ENCODE measurements at places on chromosomes 12 and 14.

- no peak for DNase-seq
Observed at GRCh38 chr12:65755596-65755978, 68.7 kb upstream of the HMGA2 start.

DNA sequence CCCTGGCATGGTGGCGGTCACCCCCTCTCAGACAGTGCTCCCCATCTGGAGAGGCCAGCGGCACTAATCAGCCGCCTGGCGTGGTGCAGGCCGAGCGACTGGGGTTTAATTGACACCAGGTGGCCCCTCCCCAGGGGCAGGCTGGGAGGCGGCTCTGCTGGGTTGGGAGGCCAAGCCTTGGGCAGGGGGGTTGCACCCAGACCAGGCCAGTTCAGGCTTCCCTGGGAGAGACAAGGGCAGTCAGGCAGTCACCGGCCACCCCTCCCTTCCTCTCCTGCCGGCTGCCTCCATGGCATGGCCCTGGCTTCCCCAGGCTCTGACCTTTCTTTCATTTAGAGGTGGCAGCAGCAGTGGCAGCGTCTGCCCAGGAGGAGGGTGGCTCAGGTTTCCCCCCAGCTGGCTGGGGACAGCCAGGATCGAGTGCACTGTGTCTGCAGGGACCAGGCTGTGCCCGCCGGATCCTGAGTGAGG, 78.1 kb upstream of the NOS1 start:
- DNase-seq = no peak

DNA sequence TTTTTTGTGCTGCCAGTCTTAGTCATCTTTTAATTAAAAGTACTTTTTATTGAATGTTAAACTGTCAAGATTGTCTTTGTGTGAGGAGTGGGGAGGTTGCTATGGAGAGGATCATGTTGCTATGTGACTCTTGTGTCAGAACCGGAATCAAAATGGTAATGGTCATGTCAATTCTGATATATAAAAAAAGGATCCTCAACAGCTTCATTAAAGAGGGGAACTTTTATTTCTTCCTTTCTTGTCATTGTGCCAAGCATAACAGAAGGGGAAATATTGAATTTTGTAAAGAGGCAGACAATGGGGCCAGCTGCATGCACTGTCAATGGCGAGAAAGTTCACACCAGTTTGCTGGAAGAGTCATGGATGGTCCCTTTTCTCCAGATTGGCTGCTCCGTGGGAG, 564.8 kb downstream of the VRK1 start:
- no peak for DNase-seq

GRCh38 chr12:1157046-1157445, 166.0 kb downstream of the ERC1 start:
- no peak for DNase-seq

GRCh38 chr12:13075118-13075480, 28.4 kb downstream of the GSG1 start:
- no peak for DNase-seq

DNA sequence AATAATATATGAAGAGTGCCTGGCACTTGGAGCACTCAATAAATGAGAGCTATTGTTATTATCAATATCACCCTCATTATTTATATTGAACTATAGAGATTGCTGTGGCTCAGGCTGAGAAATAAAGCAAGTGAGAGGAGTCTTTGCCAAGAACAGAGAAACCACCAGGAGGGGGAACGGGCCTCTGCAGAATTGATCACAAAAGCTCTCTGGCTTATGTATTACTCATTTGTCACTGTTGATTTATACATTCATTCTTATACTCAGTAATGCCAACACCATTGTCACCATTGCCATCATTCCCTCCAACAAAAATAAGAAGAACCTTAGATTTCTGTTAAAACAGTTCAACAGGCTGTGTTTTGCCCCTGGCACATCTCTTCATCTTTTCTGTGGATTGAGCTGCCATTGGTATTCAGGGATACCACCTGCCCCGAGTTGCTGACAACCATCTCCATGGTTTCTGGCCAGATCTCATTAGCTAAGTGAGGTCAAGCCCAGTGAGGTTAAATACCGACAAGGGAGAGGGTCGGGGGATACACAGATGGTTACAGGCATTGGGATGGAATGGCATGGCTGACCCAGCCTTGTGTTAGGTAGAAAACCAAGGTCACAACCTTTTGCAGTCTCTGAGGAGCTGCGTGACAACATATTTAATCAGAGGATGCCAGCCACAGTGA, 21.8 kb upstream of the PCNX1 start:
- no peak for DNase-seq

DNA sequence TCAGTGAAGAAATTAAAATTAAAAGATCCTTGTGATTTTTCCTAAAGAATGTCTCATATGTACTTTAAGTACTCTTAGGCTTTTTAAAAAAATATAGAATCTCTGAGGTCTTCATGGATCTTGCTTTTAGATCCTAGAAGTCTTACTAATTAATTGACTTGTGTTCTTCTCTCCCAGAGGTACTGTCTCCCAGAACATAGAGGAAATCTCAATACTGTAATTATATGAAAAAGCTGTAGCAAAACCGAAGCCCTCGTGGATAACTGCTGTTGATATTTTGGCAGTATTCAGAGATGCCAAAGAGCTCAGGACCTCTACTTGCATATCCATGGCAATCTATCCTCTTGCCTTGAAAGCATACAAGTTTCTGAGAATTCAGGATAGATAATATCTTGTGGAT, at the start of gene OR9K2:
Gene OR9K2 (plus strand): TSS at position 301 of the 400 bp plus-strand sequence. CDS start 3,429 bp downstream, outside the sequence.
- no peak for DNase-seq

- no peak for DNase-seq
Observed at GRCh38 chr14:70339039-70339438, 20.4 kb downstream of the COX16 start.

GRCh38 chr14:44204061-44204835, 302.8 kb downstream of the FSCB start:
- no peak for DNase-seq

DNA sequence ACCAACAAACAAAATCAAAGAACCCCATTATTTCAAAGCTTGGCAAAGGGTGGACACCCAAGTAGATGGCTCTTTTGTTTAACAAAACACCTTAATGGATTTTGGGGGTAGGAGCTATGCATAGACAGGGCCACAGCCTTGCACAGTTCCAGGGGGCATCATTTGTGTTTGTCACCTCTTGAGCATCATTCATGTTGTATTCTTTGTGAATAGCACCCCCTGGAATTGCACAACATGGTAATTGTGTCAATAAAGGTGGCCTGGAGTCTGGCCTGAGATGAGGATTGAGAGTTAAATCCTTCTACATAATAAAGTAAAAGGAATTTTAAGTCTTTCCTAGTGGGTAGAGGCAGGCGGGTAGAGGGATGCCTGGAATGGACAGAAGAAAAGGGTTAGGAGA, 3.3 kb upstream of the FRS2 start:
- no peak for DNase-seq

GRCh38 chr14:54147758-54148157, 191.1 kb upstream of the BMP4 start:
- no peak for DNase-seq

DNA sequence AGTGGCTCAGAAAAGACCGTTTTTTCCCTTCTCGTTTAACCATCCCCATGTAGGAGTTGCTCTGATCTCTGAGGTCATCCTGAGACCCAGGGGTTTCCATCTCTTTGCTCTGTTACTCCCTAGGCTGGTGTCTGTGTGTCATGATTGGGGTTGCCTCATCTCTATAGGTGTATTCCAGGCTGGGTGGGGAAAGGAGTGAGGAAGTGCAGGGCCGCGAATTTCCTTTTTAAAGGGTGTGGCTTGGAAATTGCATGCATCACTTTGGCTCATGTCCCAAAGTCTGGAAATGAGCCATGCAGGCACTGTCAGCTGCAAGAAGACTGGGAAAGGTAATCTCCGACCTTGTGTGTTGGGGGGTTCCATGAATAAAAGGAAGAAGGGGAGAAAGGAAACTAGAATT, 201.9 kb downstream of the AACS start:
- DNase-seq = no peak

DNA sequence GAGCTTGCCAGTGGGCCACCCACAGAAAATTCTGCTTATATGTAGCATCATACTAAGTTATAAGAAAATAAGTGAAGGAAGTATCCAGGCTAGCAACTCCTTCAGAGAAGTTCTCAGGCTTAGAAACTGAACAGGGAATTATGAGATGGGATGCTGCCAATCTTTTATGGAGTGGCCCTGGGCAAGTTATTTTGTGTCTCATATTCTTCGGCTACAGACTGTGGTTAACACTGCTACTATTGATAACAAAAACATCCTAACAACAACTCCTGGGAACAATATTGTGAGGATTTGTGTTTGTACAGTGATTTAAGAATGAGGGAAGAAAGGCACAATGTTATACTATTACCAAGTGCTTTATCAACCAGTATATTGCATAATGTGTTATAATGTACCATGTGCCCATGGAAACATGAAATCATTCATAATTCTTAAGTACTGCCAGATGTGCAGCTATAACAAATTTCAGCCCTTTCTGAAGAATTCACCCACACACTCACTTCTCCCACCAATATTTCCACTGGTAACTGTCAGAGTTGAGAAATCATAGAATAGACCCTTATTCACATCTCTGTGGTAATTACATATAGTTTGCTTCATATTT, 113.3 kb upstream of the SOX5 start:
- no peak for DNase-seq

DNA sequence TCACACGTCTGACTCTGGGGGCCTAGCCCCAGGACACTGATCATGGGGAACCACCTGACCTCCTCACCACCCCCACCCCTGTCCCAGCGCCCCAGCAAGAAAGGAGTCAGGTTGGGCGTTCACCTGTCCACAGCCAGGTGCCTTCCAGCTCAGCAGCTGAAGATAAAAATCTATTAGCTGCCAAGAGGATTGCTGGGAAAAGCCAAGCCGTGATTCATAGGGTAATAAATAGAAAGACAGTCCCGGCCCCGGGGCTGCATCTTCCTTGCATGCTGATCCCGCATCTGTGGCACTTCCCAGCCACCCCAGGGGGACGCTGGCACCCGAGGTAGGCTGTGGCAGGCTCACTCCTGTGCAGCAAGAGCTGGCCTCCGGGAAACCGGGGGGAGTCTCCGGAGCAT, 70.2 kb upstream of the NCOR2 start:
- DNase-seq = no peak

DNA sequence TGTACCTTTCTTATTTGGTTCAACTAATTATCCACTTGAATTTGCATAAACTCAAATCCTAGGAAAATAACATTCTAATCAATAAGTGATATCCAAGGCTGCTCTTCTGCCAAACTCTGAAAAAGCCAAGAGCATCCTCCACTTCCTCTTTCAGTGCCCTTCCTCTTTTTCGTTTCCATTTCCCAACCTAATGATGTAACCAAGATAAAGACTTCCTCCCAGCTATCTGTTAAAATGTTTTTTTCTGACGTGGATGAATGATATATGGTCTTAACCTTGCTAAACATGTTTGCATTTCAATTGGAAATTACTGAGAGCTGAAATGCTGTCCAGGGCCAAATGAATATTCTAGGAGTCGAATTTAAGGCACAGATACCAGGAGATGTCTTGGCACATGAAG, 459.5 kb upstream of the PDE3A start:
- peak; percentile 53 for DNase-seq

DNA sequence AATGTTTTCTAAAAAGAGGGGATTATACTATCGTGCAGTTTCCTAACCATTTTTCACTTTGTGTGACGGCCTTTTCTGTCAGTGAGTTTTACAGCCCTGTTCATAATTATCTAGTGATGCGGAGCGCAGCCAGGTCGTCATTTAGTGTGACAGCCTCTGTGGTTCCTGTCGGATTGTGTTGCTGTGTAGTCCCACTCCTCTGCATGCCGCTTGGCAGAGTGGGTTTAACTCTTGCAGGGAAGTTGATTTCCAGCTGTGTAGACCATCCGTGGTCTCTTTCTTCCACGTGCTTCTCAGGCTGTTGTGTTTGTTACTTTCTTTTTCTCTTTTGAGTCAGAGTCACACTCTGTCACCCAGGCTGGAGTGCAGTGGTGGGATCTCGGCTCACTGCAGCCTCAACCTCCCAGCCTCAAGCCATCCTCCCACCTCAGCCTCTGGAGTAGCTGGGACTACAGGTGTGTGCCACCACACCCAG, 8.6 kb downstream of the RAN start:
- no peak for DNase-seq
